ENCODE measurements at places on chromosomes 4 and X. TPM values are rescaled to one million over a fixed set of nuclear protein-coding genes. Genes with fewer than 3 reads are reported as not detected.

Gene CENPVL2
- total RNA-seq = not detected

Gene RBM47
- total RNA-seq = 66.6 TPM

- no peaks in the 10 kb centered on the region for H3K36me3 ChIP-seq
- no peaks in the 10 kb centered on the region for H3K4me1 ChIP-seq
- H3K27ac ChIP-seq = no peak overlapping the region
- H3K4me3 ChIP-seq = no peak overlapping the region
- H3K27me3 ChIP-seq = no peaks in the 10 kb centered on the region
Observed at GRCh38 chr4:186297013-186297645, 31.1 kb downstream of the F11 start.

DNA sequence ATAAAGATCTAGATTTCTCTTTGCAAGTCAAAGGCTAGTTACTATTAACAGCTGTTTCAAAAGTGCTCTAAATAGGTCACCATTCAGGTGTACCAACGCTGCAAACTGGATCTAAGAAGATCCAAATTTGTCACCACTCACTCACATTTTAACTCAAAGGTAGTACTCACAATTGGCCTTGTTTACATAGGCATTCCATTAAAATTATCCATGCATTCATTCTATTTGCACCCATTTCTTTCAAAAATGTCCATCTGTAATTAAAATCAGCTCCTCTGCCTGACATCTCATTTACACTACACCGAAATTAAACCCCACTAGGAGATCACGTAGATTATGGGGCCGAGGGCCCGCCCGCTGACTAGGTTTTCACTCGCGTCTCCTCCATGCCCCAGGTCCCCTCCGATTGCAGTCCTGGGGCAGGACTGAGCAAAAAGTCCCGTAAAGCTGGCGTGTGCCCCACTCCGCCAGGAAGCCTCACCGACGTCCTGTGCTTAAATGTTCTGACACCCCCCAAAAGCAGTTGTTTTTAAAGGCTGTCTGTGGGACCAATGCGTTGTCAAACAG, 1.3 kb upstream of the ING2 start:
- H3K27me3 ChIP-seq = no peaks in the 10 kb centered on the region
- no peaks in the 10 kb centered on the region for H3K36me3 ChIP-seq
- DNase-seq = no peak
- H3K27ac ChIP-seq = peak overlapping the region; percentile 100
- H3K4me1 ChIP-seq = no peaks in the 10 kb centered on the region

DNA sequence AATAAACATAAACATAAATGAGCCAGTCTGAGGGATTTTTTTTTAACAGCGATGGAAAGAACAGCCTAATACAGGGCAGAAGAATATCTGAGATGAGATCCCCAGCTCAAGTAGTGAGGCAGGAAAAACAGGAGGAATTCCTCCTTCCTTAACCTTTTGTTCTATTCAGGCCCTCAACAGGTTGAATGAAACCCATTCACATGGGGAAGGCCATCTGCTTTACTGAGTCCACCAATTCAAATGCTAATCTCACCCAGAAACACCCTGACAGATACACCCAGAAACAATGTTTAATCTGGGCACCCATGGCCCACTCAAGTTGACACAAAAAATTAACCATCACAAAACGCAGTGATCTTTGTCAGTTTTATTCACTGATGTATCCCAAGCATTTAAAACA, 45.5 kb downstream of the SMIM31 start:
- H3K36me3 ChIP-seq = no peaks in the 10 kb centered on the region
- no peaks in the 10 kb centered on the region for H3K27me3 ChIP-seq
- no peak for DNase-seq
- no peak overlapping the region for H3K4me3 ChIP-seq
- H3K27ac ChIP-seq = no peak overlapping the region

DNA sequence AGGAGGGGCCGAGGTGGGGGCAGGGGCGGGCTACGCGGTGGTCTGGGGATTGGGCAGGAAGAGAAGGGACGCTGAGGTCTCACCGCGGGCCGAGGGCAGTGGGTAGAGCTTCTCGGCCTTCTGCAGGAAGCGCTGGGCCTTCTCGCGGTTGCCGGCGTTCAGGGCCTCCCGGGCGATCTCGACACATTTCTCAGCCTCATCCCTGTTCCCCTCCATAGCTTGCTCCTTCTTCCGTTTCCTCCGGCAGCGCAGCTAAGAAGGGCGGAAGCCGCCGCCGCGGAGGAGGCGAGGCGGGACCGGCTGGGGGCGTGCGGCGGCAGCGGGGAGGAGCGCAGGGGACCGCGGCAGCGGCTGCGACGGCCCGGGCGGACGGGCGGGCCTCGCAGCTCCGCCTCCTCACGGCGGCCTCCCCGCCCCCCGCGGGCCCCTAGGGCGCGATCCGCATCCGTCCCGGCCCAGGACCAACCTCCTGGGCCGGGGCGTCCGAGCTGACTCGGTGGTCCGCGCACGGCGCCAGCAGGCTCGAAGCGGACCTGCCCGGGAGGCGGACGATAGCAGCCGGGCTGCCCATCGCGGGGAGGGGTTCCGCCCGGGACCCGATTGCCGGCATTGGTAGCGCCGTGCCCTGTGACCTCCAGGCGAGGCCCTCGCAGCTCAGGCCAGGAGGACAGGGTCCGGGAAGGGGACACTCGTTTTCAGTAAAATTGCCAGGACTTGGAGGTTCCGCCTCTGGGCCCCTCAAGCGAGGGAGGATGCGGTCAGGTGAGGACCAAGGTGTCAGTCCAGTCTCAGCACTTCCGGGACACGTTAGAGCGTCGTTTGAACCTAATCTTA, at the start of gene DNAJB14:
Gene DNAJB14 (minus strand): TSS at position 263 of the 834 bp plus-strand sequence. CDS start 47 bp downstream, at position 216.
- peak; percentile 54 for DNase-seq
- peak within 1 kb of the TSS; percentile 98 for H3K4me3 ChIP-seq
- no peaks in the 10 kb centered on the region for H3K36me3 ChIP-seq

DNA sequence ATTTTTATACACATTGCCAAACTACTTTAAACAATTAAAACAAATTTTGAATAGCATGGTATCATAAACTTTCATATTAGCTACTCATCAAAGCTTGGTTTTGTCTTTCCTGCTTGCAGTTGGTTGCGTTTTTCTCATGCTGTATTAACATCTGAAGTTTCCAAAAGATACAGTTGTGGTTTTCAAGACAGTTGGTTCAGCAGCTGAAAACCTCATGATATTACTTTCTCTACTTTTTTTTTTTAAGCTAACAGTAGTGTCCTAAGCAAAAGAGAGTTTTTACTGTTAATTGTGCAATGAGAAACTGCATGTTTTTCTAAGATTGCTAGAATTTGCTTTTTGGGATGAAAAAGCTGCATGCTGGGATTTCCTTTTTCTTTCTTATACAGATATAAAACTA, 15.2 kb downstream of the RUFY3 start:
- no peaks in the 10 kb centered on the region for H3K36me3 ChIP-seq
- H3K4me1 ChIP-seq = peaks cover 8% of the 10 kb centered on the region
- no peak for DNase-seq
- no peaks in the 10 kb centered on the region for H3K27me3 ChIP-seq

GRCh38 chrX:119230850-119231249, 5.2 kb upstream of the PGRMC1 start:
- H3K36me3 ChIP-seq = no peaks in the 10 kb centered on the region
- DNase-seq = no peak

GRCh38 chr4:66604192-66604591, 933.9 kb upstream of the EPHA5 start:
- no peak overlapping the region for H3K27ac ChIP-seq
- no peak for DNase-seq
- H3K4me1 ChIP-seq = no peaks in the 10 kb centered on the region
- no peaks in the 10 kb centered on the region for H3K36me3 ChIP-seq

All from breast epithelium (tissue), 4 donors.